ENCODE measurements at places on chromosomes 7 and 10. TPM values are rescaled to one million over a fixed set of nuclear protein-coding genes. Genes with fewer than 3 reads are reported as not detected.

Gene JAZF1
- 8.3 TPM for total RNA-seq

Gene GIGYF1
- total RNA-seq: 118 TPM

Gene LRRC17
- 0.72 TPM for total RNA-seq

Gene BAZ1B
- 78.6 TPM for total RNA-seq

DNA sequence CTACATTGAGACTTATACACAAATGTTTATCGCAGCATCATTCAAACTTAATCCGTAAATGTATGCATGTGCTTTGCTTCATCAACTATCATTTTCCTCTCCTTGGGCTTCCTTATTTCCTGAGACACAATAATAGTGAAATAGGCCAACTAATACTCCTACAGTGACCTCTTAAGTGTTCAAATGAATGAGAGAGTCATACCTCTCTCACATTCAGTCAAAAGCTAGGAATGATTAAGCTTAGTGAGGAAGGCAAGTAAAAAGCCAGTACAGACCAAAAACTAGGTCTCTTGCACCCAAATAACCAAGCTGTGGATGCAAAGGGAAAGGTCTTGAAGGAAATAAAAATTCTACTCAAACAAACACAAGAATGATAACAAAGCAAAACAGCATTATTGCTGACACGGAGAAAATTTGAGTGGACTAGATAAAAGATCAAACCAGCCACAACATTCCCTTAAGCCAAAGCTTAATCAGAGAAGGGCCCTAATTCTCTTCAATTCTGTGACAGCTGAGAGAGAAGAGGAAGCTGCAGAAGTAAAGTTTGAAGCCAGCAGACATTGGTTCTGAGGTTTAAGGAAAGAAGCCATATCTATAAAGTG, 72.3 kb downstream of the GLCCI1 start:
- DNase-seq: no peak

DNA sequence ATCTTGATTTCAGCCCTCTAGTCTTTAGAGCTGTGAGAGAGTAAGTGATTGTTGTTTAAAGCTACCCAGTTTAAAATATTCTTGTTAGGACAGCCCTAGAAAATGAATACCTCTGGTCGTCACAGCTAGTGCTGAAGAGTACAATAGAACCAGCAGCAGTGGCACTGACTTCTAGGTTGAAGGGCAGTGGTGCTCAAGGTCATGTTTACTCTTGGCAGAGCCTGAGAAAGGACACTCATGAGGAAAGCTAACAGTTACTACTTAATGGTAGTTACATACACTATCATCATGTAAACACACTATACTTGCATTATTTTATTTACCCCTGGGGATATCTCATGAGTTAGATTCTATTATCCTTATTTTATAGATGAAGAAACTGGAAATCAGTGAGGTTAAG, 323.0 kb downstream of the SH2D4B start:
- DNase-seq: no peak

DNA sequence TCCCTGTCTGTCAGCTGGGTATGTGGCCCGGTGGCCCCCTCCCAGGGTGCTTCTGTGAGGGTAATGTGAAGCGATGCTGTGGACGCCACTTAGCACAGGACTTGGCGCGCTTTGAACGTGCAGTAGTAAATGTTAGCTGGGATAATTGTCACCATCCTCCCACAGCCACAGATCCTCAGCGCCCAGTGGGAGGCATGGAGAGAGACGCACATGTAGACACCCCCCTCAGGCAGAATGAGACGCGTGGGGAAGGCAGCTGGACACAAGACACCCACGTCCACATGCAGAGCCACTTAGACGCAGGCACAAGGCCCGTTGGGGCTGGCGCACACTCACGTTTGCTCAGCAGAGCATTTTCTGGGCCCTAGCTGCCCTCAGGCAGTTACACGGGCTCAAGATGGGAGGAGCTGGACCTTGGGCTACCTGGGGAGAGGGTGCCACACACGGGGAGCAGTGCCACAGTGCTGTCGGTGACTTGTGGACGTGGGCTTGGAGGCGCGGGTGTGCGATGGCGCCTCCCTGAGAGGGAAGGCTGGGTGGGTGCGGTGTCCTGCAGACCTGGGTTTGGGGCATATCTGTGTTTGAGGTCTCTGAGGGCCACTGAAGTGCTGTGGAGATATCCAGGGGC, 26.4 kb downstream of the ADCYAP1R1 start:
- no peak for DNase-seq

- no peak for DNase-seq
Observed at GRCh38 chr7:113904521-113904920, 14.3 kb downstream of the PPP1R3A start.

GRCh38 chr10:123865350-123865749, 26.3 kb downstream of the CPXM2 start:
- DNase-seq: no peak

- DNase-seq: no peak
Observed at GRCh38 chr10:48466611-48467240, 138.1 kb downstream of the ARHGAP22 start.

GRCh38 chr10:46541735-46542566, 14.5 kb downstream of the GPRIN2 start:
- no peak for DNase-seq

DNA sequence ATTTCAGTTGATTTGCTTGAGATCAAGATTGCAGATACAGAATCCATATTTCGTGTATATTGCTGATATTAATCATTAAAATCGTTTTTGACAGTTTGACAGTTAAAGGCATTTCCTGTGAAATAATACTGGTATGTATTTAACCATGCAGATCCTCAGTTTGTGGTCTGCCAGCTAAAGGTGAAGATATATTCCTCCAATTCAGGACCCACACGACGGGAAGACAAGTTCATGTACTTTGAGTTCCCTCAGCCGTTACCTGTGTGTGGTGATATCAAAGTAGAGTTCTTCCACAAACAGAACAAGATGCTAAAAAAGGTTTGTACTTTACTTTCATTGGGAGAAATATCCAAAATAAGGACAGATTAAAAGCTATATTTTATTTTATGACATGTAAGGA, 94.3 kb downstream of the PTEN start:
- no peak for DNase-seq

DNA sequence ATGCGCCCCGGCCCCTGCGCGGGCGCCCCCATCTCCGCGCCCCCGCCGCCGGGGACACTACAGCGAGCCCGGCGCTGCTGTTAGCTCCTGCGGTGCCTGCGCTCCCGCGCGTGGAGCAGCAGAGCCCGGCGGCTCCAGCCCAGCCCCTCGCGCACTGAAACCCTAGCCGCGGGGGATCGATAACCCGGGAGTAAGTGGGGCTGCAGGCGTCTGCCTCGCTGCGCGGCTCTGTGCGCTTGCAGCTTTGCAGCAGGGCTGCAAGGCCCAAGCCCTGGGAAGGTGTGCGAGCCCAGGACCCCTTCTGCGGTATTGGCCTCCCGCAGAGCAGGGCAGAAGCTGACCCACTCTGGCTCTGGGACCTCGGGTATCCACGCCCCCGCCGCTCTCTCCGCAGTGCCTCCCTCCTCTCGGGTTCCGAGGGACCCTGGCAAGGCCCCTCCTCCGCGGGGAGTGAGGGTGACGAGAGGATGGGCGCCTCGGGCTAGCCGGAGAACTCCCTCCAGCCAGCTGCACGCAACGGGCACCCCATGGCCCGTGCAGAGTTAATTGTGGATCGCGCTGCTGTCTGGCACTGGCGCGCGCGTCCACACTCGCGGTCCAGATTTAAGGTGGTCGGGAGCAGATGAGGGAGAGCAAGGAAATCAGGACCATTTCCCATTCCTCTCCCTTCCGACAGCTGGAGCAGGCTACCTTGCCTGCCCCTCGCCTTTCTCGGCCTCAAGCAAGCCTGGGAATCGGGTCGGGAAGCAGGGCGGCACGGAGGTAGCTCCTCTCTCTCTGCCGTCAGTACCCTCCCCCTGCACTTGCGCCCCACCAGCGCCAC, 2.1 kb downstream of the SHH start:
- DNase-seq: no peak

Measured in CD4-positive, alpha-beta memory T cell (primary cell).